ENCODE measurements at places on chromosomes 4 and X. TPM values are rescaled to one million over a fixed set of nuclear protein-coding genes. Genes with fewer than 3 reads are reported as not detected.

Gene CDX4
- not detected for polyA plus RNA-seq

Gene ZMAT1
- polyA plus RNA-seq, result 5.5 TPM

Gene CLGN
- polyA plus RNA-seq, result 3.1 TPM

Gene ENPEP
- 26.8 TPM for polyA plus RNA-seq

Gene IL2
- not detected for polyA plus RNA-seq

Gene TMPRSS11B
- polyA plus RNA-seq, result not detected

Gene MTMR8
- polyA plus RNA-seq, result 1.9 TPM

Gene USP51
- 3.6 TPM for polyA plus RNA-seq

DNA sequence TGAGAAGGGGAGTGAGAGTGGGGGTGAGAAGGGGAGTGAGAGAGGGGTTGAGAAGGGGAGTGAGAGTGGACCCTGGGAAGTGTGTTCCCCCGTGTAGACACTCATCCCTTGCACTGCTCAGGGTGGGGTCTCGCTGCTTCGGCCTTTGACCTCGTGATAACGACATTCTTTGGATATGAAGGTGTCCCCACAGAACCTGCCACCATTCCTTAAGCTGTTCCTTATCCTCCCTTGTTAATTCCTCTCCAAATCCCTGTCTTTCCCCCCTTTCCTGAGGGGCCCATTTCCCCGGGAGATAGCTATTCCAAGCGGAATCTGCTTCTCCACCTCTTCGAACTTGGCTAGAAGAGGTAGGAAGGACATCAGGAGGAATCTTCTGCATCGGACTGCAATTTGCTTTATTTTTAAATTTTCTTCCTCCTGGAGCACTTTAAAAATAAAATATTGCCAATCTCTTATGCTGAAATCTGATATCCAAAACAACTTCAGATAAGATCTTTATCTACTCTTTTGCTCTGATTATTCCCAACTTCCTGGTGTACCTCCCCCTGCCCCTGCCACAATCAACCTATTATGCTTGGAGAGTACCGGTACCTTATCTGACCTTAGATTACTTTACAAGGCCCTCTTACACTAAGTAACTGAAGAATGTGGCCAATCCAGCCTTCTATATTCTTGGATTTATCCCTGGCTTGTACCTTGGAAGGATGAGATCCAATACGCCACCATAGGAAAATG lies 15.6 kb downstream of the TRIML1 start:
- H3K27me3 ChIP-seq, result no peaks in the 10 kb centered on the region
- no peaks in the 10 kb centered on the region for H3K4me1 ChIP-seq
- H3K4me3 ChIP-seq, result no peak overlapping the region
- H3K27ac ChIP-seq, result no peak overlapping the region
- no peaks in the 10 kb centered on the region for H3K36me3 ChIP-seq

GRCh38 chr4:567457-568350 lies 8.4 kb downstream of the TMEM271 start:
- H3K36me3 ChIP-seq, result no peaks in the 10 kb centered on the region
- no peaks in the 10 kb centered on the region for H3K4me1 ChIP-seq
- H3K27ac ChIP-seq, result no peak overlapping the region
- peaks cover 13% of the 10 kb centered on the region for H3K27me3 ChIP-seq
- DNase-seq, result no peak
- no peak overlapping the region for H3K4me3 ChIP-seq

DNA sequence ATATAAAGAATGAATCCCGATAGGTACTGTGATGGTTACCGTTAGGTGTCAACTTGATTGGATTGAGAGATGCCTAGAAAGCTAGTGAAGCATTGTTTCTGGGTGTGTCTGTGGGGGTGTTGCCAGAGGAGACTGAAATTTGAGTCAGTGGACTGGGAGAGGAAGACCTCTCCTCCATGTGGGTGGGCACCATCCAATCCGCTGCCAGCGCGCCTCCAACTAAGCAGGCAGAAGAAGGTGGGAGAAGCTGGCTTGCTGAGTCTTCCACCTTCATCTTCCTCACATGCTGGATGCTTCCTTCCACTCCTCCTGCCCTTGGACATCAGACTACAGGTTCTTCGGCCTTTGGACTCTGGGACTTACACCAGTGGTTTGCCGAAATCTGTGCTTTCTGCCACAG lies 40.1 kb downstream of the WFS1 start:
- no peak for DNase-seq
- H3K4me1 ChIP-seq, result peaks cover 8% of the 10 kb centered on the region
- no peaks in the 10 kb centered on the region for H3K36me3 ChIP-seq

GRCh38 chrX:13797512-13797911 lies 19.4 kb downstream of the GPM6B start:
- DNase-seq, result no peak
- no peaks in the 10 kb centered on the region for H3K4me1 ChIP-seq
- no peak overlapping the region for H3K4me3 ChIP-seq
- H3K27ac ChIP-seq, result no peak overlapping the region

- H3K4me1 ChIP-seq, result no peaks in the 10 kb centered on the region
- peak; percentile 71 for DNase-seq
- H3K27ac ChIP-seq, result peak overlapping the region; percentile 57
- H3K27me3 ChIP-seq, result no peaks in the 10 kb centered on the region
These were observed 206.5 kb upstream of the PDE5A start for GRCh38 chr4:119834906-119835612.

DNA sequence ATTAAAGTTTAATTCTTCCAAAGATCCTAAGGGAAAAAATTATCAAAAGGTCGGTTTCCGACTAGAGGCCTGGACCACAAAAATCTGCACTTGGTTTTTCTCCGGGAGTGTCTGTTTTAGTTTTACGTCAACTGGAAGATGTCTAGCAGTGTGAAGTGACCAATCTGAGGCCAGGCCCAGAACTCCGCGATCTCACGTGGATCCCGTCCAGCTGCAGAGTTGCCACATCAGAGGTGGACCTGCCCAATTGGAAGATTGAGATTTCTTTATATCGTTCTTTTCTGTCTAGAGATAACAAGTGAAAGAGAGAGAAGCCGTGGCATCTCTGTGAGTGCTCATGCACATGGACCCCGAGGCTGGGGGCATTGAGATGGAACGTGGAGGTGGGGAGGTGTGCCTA lies 115.8 kb downstream of the AFF1 start:
- no peaks in the 10 kb centered on the region for H3K27me3 ChIP-seq
- H3K36me3 ChIP-seq, result peaks cover 9% of the 10 kb centered on the region
- H3K4me3 ChIP-seq, result no peak overlapping the region
- no peak for DNase-seq
- peaks cover 17% of the 10 kb centered on the region for H3K4me1 ChIP-seq
- no peak overlapping the region for H3K27ac ChIP-seq

GRCh38 chr4:109611045-109611646 lies 51.1 kb downstream of the MCUB start:
- H3K27ac ChIP-seq, result no peak overlapping the region
- no peak overlapping the region for H3K4me3 ChIP-seq
- no peaks in the 10 kb centered on the region for H3K27me3 ChIP-seq
- no peaks in the 10 kb centered on the region for H3K36me3 ChIP-seq

- H3K4me1 ChIP-seq, result no peaks in the 10 kb centered on the region
- no peak overlapping the region for H3K27ac ChIP-seq
- H3K4me3 ChIP-seq, result no peak overlapping the region
- no peak for DNase-seq
- no peaks in the 10 kb centered on the region for H3K27me3 ChIP-seq
These were observed 51.9 kb downstream of the FAM114A1 start for GRCh38 chr4:38919494-38919893.

DNA sequence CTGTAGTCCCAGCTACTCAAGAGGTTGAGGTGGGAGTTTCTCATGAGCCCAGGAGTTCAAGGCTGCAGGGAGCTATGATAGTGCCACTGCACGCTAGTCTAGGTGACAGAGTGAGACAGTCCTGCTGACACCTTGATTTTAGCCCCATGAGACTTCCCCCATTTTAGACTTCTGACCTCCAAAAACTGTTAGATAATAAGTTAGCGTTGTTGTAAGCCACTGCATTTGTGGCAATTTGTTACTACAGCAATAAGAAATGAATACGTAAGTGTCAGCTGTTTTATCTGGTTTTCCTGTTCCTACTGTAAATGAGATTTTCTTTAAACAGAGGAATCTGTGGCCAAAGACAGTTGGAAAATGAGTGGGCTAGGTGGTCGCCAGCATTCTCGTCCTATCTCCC lies 83.9 kb downstream of the ARHGAP10 start:
- no peaks in the 10 kb centered on the region for H3K27me3 ChIP-seq
- H3K27ac ChIP-seq, result no peak overlapping the region
- peaks cover 18% of the 10 kb centered on the region for H3K4me1 ChIP-seq
- no peaks in the 10 kb centered on the region for H3K36me3 ChIP-seq
- no peak for DNase-seq
- no peak overlapping the region for H3K4me3 ChIP-seq

DNA sequence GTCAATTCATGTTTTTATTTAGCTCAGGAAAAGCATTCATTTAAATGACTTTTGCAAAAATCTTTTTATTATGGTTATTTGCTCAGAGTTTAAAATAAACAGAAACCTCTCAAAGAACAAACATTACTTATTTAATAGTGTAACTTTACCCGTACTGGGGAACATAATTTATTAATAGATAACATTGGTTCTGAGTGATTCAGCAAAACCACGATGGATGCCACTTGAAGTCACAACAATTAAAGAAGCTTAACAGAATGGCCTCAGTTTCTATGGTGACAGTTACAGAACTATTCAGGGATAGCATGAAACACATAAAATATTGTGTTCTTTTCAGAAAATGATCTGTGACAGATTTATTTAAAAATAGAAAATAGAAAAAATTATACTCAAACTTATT lies 368.7 kb downstream of the CCSER1 start:
- no peak overlapping the region for H3K4me3 ChIP-seq
- no peak overlapping the region for H3K27ac ChIP-seq
- no peak for DNase-seq
- no peaks in the 10 kb centered on the region for H3K27me3 ChIP-seq

- no peak overlapping the region for H3K4me3 ChIP-seq
- no peak overlapping the region for H3K27ac ChIP-seq
- no peak for DNase-seq
- H3K27me3 ChIP-seq, result peaks cover 17% of the 10 kb centered on the region
- H3K4me1 ChIP-seq, result peaks cover 2% of the 10 kb centered on the region
- no peaks in the 10 kb centered on the region for H3K36me3 ChIP-seq
These were observed 51.7 kb downstream of the WFS1 start for GRCh38 chr4:6321361-6321760.

GRCh38 chr4:51874551-51874950 lies 31.6 kb downstream of the DCUN1D4 start:
- no peaks in the 10 kb centered on the region for H3K27me3 ChIP-seq
- no peak overlapping the region for H3K4me3 ChIP-seq
- H3K27ac ChIP-seq, result no peak overlapping the region
- peaks cover 38% of the 10 kb centered on the region for H3K36me3 ChIP-seq

GRCh38 chr4:68576272-68577125 lies at the start of gene UGT2B17:
Gene UGT2B17 (minus strand): TSS chr4:68576322. CDS start chr4:68568484, 7,838 bp downstream.
- H3K4me1 ChIP-seq, result no peaks in the 10 kb centered on the region
- H3K27me3 ChIP-seq, result no peaks in the 10 kb centered on the region
- no peaks in the 10 kb centered on the region for H3K36me3 ChIP-seq
- no peak within 1 kb of the TSS for H3K4me3 ChIP-seq
- DNase-seq, result no peak

DNA sequence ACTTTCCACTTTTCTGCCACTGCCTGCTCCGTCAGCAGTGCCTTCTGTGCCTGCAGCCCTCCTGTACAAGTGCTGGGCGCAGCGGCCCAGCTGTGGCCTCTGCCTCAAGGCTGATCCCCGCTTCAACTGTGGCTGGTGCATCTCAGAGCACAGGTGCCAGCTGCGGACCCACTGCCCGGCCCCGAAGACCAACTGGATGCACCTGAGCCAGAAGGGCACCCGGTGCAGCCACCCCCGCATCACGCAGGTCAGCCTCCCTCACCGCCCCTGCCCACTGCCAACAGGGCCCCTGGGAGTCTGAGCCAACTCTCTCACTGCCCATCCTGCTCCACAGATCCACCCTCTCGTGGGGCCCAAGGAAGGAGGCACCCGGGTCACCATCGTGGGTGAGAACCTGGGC lies 7.5 kb downstream of the PLXNA3 start:
- H3K27ac ChIP-seq, result no peak overlapping the region
- no peak overlapping the region for H3K4me3 ChIP-seq
- H3K36me3 ChIP-seq, result peaks cover 68% of the 10 kb centered on the region

GRCh38 chrX:71540801-71541200 lies 7.9 kb downstream of the OGT start:
- no peak for DNase-seq
- peaks cover 4% of the 10 kb centered on the region for H3K4me1 ChIP-seq
- peaks cover 15% of the 10 kb centered on the region for H3K36me3 ChIP-seq
- H3K27ac ChIP-seq, result no peak overlapping the region
- no peak overlapping the region for H3K4me3 ChIP-seq

DNA sequence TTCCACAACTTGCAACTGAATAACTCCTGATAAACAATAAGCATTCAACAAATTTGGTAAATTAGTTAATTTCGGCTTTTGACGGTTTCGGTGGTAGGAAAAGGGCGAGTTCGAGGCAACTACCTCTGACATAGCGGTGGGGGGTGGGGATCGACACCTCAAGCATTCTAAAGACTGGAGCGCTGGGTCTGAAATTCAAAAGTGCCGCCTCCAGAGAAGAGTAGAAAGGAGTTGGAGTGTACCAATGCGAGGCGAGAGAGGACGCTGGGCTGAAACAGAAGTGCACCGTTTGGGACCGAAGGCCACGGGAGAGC lies 725 bp downstream of the SMC1A start:
- peaks cover 15% of the 10 kb centered on the region for H3K4me1 ChIP-seq
- peak overlapping the region; percentile 63 for H3K4me3 ChIP-seq
- H3K36me3 ChIP-seq, result peaks cover 2% of the 10 kb centered on the region
- H3K27ac ChIP-seq, result peak overlapping the region; percentile 93
- no peak for DNase-seq

- no peak overlapping the region for H3K4me3 ChIP-seq
- peaks cover 3% of the 10 kb centered on the region for H3K36me3 ChIP-seq
- peak; percentile 63 for DNase-seq
- H3K4me1 ChIP-seq, result peaks cover 4% of the 10 kb centered on the region
- peak overlapping the region; percentile 48 for H3K27ac ChIP-seq
- H3K27me3 ChIP-seq, result no peaks in the 10 kb centered on the region
These were observed 112.3 kb downstream of the KLHL8 start for GRCh38 chr4:87108142-87108546.

DNA sequence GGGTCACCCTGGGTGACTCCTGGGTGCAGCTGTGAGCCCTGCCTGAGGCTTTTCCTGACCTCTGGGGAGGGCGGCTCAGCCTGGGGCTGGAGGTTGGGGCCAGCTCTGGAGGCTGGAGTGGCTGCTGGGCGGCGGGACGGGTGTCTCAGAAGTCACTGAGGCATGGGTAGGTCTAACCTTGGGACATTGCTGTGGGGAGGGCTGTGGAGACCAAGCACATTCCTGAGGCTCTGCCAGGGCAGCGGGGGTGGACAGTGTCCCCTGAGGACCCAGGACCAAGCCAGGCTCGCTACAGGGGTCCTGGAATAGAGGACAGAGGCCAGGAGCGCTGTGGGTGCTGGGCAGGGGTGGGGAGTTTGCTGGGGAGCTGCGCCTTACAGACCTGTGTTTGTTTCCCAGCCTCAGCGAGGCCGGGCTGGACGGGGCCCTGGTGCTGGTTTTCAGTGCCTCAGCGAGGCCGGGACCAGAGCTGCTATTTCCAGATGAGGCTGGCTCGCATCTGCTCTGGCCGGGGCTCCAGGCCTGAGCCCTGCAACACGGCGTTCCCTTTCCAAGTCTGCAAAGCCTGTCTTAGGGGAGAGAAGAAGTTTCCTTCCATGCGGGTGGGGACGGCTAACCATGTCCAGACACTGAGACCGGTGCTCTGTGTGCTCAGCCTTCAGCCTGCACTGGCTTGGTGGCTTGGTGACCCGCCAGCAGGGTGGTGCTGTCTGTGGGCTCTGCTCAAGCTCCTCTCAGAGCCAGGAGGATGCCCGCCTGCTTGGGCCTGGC lies 3.0 kb upstream of the SLC25A6 start:
- H3K27ac ChIP-seq, result peak overlapping the region; percentile 67
- peak; percentile 67 for DNase-seq
- no peak overlapping the region for H3K4me3 ChIP-seq
- no peaks in the 10 kb centered on the region for H3K27me3 ChIP-seq
- H3K4me1 ChIP-seq, result peaks cover 29% of the 10 kb centered on the region

- H3K36me3 ChIP-seq, result no peaks in the 10 kb centered on the region
- no peaks in the 10 kb centered on the region for H3K4me1 ChIP-seq
- no peak for DNase-seq
- H3K27ac ChIP-seq, result no peak overlapping the region
- H3K4me3 ChIP-seq, result no peak overlapping the region
- no peaks in the 10 kb centered on the region for H3K27me3 ChIP-seq
These were observed 9.1 kb upstream of the GASK1B start for GRCh38 chr4:158181906-158182305.

Data from muscle of leg (tissue), 16 donors.